A172 (cell line): ENCODE measurements at places on chromosomes 2 and 18.

GRCh38 chr2:54084600-54084999 is 30.8 kb upstream of the ACYP2 start:
- DNase-seq: peak; percentile 39

- no peak for DNase-seq
These were observed 186.0 kb upstream of the EPHA4 start for GRCh38 chr2:221758076-221758475.

GRCh38 chr2:8638327-8638726 is 43.5 kb upstream of the ID2 start:
- no peak for DNase-seq

GRCh38 chr2:58497168-58497567 is 256.0 kb upstream of the FANCL start:
- DNase-seq: no peak

- no peak for DNase-seq
These were observed 66.4 kb downstream of the KCNF1 start for GRCh38 chr2:10978090-10978670.
